ENCODE measurements at places on chromosomes 3 and 15.

DNA sequence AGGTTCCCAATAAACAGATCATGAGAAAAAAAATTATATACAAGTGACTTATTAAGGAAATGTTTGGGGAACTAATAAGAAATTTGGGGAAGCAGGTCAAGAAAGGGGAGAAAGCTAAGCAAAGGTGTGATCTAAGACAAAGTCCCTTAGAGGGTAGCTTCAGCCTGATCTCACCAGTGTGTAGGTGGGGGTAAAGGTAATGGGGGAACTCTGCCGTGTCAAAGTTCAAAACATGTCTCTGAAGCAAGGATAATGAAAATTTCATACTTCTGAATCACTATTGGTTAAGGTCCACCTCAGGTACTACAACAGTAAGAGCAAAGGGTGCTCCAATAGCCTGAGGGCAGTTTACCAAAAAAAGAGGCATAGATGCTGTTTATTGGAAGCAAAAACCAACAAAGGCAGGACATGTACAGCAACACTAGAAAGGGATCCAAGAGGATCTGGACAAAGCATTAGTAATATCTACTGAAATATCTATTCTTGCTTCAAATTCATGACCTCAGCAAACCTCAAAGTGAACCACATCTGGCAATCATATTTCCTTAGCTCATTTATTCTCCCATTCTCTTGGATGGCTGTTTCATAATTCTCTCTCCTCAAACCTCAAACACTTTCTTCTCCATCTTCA lies 6.9 kb downstream of the ACAD11 start:
- H3K36me3 ChIP-seq, result no peaks in the 10 kb centered on the region
- no peak overlapping the region for H3K4me3 ChIP-seq
- H3K27me3 ChIP-seq, result no peaks in the 10 kb centered on the region
- no peak overlapping the region for H3K27ac ChIP-seq
- no peak for DNase-seq

DNA sequence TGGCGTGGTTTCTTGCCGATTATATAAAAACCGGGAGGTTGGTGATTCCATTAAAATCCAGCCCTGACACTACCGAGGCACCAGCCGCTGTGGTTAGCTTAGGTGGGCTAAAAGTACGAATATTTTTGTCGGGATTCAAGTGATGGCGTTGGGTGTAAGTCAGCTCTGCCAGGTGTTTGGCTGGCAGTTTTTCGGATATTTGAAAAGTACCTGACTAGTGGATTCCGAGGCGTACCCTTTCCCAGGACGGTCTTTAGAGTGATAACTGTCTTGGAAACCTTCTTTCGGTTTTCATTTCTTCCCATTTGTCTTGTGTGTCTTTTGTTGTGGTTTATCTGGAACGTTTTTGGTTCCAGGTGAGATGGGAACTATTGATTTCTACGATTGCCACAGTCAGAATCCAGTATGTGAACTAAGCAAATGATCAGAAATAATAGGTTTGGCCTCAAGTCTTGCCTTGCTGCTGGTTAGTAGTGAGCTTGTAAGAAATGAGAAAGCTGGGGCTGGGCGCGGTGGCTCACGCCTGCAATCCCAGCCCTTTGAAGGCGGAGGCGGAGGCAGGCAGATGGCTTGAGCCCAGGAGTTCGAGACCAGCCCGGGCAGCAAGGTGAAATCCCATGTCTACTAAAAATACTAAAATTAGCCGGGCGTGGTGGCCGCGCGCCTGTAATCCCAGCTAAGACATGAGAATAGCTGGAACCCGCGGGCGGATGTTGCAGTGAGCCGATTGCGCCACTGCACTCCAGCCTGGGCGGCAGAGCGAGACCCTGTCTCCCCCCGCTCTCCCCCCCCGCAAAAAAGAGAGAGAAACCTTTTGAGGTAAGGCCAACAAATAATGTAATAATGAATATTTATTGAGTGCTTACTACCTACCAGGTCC lies 1.4 kb downstream of the FYTTD1 start:
- no peaks in the 10 kb centered on the region for H3K36me3 ChIP-seq
- peak overlapping the region; percentile 85 for H3K27ac ChIP-seq
- no peak for DNase-seq
- H3K4me3 ChIP-seq, result peak overlapping the region; percentile 70
- H3K4me1 ChIP-seq, result peaks cover 52% of the 10 kb centered on the region

DNA sequence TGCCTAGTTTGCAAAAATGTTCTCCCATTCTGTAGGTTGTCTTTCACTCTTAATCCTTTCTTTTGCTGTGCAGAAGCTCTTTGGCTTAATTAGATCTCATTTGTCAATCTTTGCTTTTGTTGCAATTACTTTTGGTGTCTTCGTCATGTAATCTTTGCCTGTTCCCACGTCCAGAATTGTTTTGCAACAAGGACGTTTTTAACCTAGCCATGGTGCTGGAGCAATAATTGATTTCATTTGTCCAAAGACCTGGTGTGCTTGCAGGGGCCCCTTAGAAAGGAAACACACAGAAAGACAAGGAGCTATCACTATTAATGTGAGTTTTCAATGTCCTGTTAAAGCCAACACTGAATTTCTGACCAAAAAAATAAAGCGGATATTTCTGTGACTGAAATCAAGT lies 89.1 kb upstream of the GALNT15 start:
- no peaks in the 10 kb centered on the region for H3K36me3 ChIP-seq
- H3K27ac ChIP-seq, result no peak overlapping the region
- H3K4me1 ChIP-seq, result peaks cover 11% of the 10 kb centered on the region
- H3K4me3 ChIP-seq, result no peak overlapping the region
- H3K27me3 ChIP-seq, result no peaks in the 10 kb centered on the region

DNA sequence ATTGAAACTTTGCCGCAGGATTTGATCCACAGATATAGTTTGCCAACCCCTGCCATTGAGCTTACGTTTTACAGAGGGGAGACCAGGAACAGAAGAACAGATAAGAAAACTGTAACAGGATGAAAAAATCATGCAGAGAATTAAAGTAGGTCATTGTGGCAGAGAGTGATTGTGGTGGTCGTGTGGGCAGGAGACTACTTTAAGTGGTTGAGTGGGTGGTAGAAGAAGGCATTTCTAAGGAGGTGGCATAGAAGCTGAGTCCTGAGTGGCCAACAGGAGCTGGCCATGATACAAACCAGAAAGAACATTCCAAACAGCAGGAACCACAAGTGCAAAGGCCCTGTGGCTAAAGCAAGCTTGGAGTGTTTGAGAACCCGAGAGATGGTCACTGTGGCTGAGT lies 34.5 kb downstream of the COLQ start:
- no peak overlapping the region for H3K4me3 ChIP-seq
- H3K4me1 ChIP-seq, result no peaks in the 10 kb centered on the region
- no peak for DNase-seq
- H3K27ac ChIP-seq, result no peak overlapping the region
- no peaks in the 10 kb centered on the region for H3K36me3 ChIP-seq
- no peaks in the 10 kb centered on the region for H3K27me3 ChIP-seq

DNA sequence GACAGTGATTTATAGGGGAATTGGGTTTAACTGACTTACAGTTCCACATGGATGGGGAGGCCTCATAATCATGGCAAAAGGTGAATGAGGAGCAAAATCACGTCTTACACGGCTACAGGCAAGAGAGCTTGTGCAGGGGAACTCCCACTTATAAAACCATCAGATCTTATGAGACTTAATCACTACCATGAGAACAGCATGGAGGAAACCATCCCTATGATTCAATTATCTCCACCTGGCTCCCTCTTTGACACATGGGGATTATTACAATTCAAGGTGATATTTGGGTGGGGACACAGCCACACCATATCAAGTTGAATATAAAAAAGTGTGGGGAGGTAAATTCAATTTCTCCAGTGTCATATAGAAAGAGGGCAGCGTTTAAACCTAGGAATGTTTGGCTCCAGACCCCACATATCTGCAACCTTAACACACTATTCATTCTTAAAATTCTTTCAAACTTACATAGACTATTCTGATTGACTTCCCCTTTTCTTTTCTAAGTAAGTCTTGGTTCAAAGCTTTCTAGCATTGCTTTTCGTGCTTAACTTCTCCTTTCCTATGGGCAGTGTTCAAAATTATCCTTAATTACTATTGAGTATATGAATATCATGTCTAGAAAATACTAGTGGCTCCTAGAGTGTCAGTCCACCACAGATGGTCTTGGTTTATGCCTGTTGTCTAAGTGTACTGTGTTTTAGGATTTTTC lies 446.7 kb upstream of the GBE1 start:
- no peak overlapping the region for H3K4me3 ChIP-seq
- no peaks in the 10 kb centered on the region for H3K27me3 ChIP-seq
- no peaks in the 10 kb centered on the region for H3K4me1 ChIP-seq
- no peak overlapping the region for H3K27ac ChIP-seq

- no peaks in the 10 kb centered on the region for H3K27me3 ChIP-seq
- DNase-seq, result no peak
- H3K36me3 ChIP-seq, result no peaks in the 10 kb centered on the region
- H3K27ac ChIP-seq, result no peak overlapping the region
- peaks cover 27% of the 10 kb centered on the region for H3K4me1 ChIP-seq
- no peak overlapping the region for H3K4me3 ChIP-seq
Observed at GRCh38 chr3:81732642-81733041, 28.8 kb downstream of the GBE1 start.

- no peak overlapping the region for H3K27ac ChIP-seq
- H3K4me3 ChIP-seq, result no peak overlapping the region
- no peaks in the 10 kb centered on the region for H3K36me3 ChIP-seq
- H3K4me1 ChIP-seq, result peaks cover 2% of the 10 kb centered on the region
- no peak for DNase-seq
Observed at GRCh38 chr3:129633751-129634481, 27.4 kb upstream of the PLXND1 start.

DNA sequence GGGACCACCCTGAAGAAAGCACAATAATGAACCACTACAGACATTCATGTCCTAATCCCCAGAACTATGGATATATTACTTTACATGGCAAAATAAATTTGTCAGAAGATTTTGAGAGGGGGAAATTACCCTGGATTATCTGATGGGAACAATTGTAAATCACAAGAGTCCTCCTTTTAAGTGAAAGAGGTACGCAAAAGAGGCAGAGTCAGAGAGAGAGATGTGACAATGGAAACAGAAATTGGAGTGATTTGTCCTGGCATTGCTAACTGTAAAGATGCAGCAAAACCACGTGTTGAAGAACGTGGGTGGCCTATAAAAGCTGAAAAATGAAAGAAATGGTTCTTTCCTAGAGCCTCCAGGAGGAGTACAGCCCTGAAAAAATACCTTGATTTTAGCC lies 1121.4 kb upstream of the ALCAM start:
- H3K4me3 ChIP-seq, result no peak overlapping the region
- no peaks in the 10 kb centered on the region for H3K27me3 ChIP-seq
- no peaks in the 10 kb centered on the region for H3K4me1 ChIP-seq
- DNase-seq, result no peak

DNA sequence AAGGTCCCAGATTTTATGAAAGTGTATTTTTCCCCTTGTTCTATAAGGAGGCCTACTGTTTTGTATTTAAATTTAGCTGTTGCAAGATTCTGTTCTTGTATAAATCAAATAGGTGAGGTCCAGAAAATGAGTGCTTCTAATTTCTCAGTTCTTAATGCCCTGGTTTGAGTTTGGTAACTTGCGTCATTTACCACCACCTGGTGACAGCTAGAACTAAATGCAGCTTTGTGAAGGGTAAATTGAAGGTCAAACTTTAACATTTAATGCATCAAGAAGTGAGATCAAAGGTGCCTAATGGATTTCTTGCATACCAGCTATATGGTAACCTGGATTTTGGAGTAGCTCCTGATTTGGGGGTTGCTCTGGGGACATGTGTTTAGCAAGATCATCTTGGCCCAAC lies 50.7 kb upstream of the POLR2M start:
- DNase-seq, result no peak
- H3K36me3 ChIP-seq, result no peaks in the 10 kb centered on the region
- no peak overlapping the region for H3K27ac ChIP-seq
- no peak overlapping the region for H3K4me3 ChIP-seq
- H3K4me1 ChIP-seq, result no peaks in the 10 kb centered on the region
- H3K27me3 ChIP-seq, result no peaks in the 10 kb centered on the region

DNA sequence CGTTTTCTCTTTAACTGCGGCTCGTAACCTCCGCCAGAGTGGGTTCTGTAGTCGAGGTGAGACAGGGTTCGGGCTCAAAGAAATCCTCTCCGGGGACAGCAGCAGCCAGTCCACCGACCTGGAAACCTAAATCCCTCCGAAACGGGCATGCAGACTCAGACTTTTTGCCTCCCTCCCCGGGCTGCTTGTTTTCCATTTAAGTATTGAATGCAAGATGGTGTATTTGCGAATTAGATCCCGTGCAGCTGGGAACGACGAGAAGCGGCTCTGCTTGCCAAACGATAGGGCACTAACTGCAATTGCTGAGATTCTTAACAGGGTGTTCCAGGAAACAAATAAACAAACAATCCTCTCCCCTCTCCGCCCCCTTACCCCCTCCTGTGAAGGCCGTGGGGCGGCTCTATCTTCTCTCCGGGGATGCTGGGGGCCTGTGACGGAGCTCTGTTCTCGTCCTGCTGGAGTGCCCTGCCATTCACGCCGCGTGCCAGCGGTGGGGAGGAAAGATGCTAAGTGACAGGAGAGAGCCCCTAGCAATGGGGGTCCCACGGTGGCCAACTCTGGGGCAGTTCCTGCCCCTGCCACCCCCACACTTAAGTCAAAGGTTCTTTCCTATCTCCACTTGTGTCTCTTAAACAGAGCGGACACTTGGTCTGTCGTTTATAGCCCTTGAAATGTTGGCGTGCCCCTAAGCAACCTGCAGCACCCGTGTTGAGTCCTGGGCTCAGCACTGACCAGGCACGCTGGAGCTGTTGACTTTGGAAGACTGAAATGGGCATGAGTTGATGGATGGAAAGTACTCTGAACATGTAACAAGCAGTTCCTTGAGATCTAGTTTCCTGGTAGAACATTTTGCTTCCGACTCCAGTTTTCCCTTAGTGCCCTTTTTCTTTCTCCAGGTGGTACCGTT lies 1.3 kb upstream of the ETV5 start:
- H3K27me3 ChIP-seq, result no peaks in the 10 kb centered on the region
- H3K4me1 ChIP-seq, result peaks cover 31% of the 10 kb centered on the region
- H3K36me3 ChIP-seq, result no peaks in the 10 kb centered on the region
- peak overlapping the region; percentile 59 for H3K27ac ChIP-seq
- no peak for DNase-seq
- peak overlapping the region; percentile 46 for H3K4me3 ChIP-seq

DNA sequence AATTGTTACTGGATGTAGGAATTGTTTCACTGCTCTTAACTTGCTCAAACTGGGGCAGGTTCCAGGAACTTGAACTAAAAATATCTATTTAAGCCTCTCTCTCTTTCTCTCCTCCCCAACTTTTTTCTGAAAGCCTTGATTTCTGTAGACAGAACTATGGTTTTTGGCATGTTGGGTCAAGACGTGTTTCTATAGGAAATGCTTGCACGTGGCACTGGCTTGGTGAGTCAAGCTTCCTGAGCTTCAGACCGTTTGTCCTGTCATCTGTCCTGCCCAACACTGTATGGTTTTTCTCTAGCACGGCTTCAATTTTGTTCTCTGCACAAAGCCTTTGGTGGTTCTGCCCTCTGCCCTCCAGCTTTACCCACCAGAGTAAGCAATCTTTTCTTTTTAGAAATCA lies 13.5 kb downstream of the EAF1 start:
- no peak overlapping the region for H3K27ac ChIP-seq
- H3K36me3 ChIP-seq, result peaks cover 43% of the 10 kb centered on the region
- no peaks in the 10 kb centered on the region for H3K4me1 ChIP-seq
- H3K27me3 ChIP-seq, result no peaks in the 10 kb centered on the region
- no peak overlapping the region for H3K4me3 ChIP-seq
